ENCODE measurements at places on chromosomes 6 and 20.

DNA sequence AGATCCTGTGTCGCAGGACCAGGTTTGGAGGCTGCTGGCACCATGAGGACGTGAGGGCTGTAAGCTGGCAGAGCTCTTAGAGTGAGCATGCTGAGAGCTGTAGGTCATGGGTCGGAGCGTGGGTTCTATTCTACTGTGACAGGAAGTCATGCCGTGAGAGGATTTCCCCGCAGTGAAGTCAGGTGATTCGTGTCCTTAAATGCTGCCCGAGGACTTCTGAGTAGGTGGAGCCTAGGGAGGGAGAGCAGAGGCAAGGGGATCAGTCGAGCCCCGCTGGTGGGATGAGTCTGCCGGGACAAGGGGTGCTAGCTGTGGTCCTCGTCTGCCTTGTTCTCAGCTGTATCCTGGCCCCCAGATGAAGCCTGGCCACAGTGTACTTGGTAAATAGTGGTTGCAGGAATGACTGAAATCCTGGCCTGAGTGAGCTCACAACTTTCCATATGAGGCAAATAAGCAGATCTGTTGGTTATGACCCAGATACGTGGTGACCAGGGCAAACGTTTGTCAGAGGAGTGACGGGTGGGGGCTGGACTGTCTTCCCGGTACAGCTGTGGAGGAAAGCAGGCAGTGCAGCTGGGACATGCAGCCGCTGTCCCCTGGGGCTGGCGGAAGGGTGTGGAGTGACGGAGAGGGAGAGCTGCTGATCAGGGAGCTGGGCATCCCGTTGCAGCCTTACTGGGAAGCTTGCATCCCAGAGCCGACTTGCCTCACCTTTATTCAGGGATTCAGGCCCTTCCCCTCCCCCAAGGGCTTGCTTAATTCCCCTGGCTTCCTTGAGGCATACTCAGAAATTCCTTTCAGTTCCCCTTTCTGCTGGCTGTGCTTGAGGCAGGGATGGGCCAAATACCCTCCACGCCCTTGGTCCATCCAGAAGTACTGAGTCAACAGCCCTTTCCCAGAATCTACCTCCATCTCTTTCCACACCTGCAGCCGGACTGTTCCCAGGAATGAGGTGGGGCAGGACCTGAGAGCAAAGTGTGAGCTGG lies 250.9 kb upstream of the RREB1 start:
- no peak for DNase-seq

GRCh38 chr20:37956107-37956585 lies 53.2 kb downstream of the VSTM2L start:
- DNase-seq: no peak

GRCh38 chr20:2865630-2866029 lies 7.7 kb upstream of the PTPRA start:
- no peak for DNase-seq

DNA sequence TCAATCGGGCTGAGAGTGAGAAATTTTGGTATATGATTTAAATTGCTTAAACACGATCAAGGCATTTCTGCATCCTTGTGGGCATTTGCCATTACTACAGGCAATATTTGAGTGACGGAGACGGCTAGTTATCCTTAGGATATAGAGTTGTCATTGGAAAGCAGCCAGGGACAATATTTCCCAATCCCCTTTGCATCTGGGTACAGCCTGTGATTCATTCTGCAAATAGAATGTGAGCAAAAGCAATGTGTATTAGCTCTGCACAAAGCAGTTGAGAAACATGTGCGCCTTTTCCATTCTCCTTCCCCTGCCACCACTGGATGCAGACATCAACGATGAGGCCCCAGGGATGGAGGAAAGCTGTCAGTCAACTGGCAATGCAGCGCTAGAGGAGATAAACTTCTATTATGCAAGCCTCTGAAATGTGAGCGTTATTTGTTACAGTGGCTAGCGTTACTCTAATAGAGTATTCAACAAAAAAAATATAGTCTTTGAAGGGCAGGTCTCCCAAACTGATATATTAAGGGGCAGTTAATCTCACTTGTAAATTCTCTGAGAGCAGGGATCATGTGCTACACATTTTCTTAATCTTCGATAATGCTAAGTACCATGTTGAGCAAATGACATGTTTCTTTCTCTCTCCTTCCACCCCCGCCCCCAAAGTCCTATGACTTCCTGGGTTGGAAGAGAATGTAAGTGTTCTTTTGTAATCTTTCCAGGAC lies 37.1 kb upstream of the NCOA3 start:
- DNase-seq: peak; percentile 92

DNA sequence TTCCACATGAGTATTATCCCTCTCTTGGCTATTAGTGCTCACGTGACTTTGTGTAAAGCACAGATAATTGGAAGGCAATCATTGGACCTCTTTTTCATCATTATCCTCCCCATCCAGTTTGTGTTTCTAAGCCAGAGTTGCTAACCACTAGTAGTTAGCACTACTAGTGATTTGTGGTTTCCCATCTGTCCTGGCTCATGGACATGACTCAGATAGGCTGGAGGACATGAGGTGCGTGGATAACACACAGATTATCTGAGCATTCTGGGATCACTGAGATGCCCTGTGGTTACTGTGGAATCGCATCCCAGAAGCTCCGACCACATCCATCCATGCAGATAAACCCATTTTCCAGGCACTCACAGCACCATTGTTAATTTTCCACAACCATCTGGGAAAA lies 123.8 kb upstream of the NAA20 start:
- no peak for DNase-seq

DNA sequence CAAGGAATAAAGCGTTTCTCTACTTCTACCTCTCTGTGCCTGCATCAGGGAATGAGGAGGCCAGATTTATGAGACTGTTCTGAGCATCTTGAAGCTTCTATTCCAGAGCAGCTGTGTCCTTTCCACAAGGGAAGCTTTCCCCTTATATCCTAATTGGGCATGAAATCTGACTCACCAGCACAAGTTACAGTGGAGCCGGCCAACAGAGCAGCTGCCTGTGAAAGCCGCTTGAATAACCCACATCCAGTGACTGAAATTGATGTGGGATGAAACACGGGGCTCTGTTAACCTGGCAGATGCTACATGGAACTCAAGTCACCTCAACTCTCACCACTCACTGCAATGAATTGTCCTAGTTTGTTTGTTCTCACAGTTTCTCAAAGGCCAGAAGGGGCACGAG lies 400.3 kb downstream of the TFAP2A start:
- no peak for DNase-seq

DNA sequence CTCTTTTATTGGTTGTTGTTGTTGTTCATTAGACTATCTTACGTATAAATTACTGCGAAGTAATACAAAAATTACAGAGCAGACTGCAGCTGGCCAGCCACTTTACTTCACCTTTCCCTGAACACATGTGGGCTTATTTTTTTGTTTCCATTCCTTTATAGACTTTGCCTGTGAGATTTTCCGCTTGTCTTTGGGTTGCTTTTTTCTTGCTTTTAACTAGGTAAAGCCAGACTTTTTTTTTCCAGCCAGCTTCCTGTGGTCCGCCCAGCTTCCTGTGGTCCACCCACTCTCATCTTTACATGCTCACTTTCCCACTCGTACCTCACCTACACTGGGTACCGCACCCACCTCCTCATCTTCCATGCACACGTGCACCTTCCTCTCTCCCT lies 79.0 kb downstream of the IPCEF1 start:
- no peak for DNase-seq

DNA sequence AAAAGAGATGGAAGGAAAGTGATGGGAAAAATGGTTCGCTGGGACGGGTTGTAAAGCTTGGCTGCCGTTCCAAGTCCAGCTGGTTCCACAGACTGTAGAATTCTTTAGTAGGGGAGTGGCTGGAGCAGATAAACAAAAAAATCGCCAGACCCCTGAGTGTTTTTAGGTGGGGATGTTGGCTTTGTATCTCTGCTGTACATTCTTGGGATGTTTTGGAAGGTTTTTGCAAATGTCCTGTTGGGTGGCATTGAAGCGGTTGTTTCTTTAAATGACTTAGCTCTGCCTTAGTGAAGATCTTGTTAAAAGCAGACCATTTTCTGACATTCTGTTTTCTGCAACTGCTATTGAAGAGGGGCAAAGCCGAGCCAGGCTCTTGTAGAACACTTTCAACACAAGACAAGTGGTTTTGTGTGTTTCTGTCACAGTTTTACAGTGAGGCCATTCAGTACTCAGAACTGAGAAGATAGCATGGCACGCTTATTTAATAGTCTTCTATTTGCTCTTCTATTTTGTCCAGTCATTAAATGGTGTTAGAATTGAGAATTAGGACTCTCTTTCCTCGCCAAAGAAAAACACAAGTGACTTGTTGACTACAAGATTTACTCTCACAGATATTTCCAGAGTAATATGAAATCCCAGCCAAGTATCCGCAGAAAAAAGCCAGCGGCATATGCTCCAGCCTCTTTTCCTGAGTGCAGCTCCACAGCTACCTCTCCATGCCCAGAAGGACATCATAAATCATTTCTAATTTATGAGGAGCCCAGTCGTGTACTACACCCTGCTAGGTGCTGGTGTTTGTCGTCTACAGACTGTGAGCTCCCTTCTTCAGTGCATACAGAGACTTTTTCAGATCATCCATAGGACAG lies 65.8 kb downstream of the PHACTR2 start:
- DNase-seq: no peak

Measured in GM04503 (cell line).